ENCODE measurements at places on chromosomes 7 and 10.

DNA sequence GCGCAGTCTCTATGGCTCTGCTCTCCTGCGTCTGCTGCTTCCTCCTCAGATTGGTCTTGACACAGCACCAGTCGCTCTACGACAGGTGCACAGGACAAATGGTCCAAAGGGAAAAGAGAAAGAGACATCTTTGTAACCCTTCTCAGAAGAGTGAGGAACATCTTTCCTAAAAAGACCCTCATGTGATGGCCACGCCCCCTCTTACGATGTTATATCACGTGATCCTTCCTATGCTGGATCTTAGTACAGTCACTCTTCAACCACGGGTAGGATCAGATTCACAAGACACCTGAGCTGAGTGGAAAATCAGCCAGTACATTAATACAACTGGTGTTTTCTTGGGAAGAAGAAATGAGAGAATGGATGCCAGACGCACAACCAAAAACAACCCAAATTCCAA is 262.2 kb upstream of the CELF2 start:
- DNase-seq: no peak

GRCh38 chr7:121331574-121331973 is 2.8 kb downstream of the WNT16 start:
- DNase-seq: no peak

DNA sequence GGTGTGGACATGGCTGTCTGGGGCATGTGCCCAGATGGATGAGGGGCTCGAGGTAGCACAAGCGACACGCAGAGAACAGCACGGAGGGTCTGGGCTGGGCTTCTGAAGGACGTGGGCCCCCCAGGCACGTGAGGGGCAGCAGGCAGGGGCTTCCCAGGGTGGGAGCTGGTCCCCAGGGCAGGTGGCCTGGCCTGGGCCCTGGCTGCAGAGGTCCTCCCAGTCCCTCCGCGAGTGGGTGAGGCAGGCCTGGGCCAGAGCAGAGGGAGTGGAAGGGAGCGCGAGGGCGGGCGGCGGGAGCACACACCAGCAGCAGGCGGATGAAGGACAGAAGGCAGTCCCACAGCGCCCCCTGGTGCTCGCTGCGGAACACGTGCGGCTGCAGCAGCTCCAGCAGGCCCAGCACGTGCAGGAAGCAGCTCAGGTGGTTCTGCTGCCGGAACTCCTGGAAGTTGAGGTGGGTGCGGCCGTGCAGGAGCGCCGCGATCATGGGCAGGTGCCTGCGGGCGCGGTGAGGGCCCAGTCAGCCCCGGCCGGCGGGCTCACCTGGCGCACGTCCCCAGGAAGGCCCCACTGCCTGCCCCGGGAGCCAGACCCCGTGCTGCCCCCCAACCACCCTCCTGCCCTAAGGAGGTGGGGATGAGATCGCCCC is 14.7 kb upstream of the MICALL2 start:
- DNase-seq: peak; percentile 80

DNA sequence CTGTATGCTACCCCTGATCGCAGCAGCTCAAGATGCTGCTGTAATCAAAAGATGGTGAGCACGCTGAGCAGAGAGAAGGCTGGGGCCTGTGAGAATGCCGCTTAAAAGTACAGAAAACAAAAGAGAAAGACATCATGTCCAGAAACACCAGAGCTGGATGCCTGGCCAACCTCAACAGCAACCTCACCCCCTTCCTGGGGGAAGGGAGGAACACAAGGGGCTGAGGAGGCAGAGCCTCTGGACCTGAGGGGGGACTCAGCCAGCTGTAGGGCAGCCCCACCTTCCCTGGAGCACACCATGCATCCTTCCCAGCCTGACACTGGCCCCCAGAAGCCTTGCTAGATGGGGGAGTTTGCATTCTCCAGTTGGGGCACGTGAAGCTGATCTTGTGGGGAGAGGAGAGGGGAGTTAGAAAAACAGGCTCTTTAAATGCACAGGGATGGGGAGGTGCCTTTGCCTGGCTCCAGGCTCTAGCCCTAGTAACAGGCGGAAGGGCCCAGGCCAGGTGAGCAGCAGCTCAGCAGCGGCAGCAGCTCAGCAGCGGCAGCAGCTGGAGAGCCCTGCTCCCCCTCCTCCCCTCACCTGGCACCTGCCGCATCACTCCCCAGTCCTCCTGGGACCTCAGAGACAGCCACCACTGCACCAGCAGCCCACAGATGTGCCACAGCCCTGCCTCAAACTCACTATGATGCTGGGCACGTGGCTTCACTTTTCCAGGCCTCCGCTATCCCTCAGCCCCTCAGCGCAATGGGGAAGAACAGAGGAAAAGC is 156.3 kb downstream of the NEURL1 start:
- no peak for DNase-seq

- DNase-seq: no peak
Observed at GRCh38 chr10:75839020-75839419, 407.6 kb downstream of the LRMDA start.

DNA sequence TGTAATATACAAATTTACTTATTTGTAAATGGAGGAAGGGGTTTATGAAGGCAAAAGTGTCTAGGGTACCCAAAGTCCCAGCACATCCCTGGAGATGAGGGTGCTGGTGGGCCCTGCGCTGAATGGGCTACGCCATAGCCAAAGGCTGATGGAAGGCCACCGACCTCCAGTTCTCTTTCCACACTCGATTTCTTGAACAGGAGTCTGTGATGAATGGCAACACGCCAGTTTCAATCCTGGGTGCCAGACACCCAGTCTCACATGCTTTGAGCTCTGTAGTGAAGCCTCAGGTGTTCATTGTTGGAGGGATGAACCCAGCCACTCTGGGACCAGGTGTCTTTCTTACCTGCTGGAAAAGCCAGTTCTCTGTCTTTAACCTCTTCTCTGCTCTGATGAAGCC is 752 bp downstream of the LRMDA start:
- DNase-seq: no peak

DNA sequence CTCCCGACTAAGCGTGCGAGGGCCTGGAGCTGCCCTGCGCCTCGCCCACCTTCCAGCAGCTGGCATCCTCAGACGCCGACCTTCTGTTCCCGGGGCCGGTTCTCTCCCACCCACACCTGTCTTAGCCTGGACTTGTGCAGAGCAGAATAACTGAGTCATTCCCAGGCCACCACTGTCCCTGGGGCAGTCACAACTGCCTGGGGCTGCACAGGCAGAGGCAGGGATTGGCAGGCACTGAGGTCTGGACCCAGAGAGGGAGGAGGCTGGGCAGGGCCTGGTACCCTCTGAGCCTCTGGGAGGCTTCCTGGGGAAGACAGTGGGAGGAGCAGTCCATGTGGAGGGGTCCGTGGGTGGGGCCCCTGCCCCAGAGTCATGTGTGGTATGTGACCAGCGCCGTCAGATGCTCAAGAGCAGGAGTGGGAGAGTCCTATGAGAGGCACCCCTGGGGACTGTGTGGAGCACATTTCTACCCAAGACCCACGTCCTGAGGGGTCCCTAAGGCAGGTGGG is 74.3 kb downstream of the NKX6-2 start:
- DNase-seq: no peak

- no peak for DNase-seq
Observed at GRCh38 chr10:31757386-31757791, 171.2 kb downstream of the ARHGAP12 start.

Measured in activated CD4-positive, alpha-beta T cell treated with anti-CD3 and anti-CD28 coated beads, Interleukin-2, amount 50 U/mL, for 4 hours (primary cell).